ENCODE measurements at places on chromosomes 2 and 18. TPM values are rescaled to one million over a fixed set of nuclear protein-coding genes. Genes with fewer than 3 reads are reported as not detected.

Gene CROCC2
- not detected for total RNA-seq

- no peak overlapping the region for H3K4me3 ChIP-seq
- H3K36me3 ChIP-seq, result peaks cover 5% of the 10 kb centered on the region
- H3K27ac ChIP-seq, result no peak overlapping the region
- no peaks in the 10 kb centered on the region for H3K27me3 ChIP-seq
- no peak for DNase-seq
- peaks cover 17% of the 10 kb centered on the region for H3K4me1 ChIP-seq
Observed at GRCh38 chr2:240590681-240591111, 4.2 kb downstream of the CAPN10 start.

Gene MAP2
- total RNA-seq, result 3.2 TPM

- H3K27ac ChIP-seq, result no peak overlapping the region
- no peak overlapping the region for H3K4me3 ChIP-seq
Observed at GRCh38 chr2:147083664-147084063, 761.2 kb upstream of the ACVR2A start.

DNA sequence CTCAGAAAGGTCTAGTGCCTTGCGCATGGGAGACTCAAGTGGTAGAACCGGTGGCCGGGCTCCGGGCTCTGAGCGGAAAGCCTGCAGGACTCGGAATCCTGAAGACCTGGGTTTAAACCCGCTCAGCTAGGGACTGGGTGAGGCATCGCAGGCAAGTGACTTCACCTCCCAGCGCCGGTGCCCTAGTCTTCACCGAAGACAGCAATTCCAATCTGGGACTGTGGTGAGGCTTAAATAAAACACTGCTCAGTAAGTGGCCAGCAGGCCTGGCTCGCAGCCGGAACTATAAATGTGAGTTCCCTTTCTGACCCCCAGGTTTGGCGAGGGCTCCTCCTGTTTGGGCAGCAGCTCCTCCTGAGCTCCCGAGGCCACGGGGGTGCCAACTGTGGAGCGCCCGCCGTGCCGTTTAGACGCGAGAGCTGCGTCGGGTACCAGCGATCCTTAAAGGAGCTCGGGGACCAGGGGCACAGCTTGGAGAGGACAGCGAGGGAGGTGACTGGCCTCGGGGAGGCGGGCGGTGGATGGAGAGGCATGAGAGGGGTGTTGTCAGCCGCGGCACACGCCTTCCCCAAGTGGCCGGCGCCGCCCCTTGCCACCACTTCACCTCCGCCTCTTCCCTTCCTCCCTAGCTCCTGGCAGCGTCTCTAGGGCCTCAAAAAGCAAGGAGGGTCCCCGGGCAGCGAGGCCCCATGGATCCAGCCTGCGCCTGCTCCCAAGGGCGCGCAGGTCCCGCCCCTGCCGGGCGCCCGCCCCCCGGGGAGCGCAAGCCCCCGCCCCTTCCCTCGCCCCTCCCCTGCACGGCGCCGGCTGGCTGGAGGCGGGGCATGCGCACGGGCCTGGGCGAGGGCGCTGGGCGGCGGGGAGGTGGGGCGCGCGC lies 757 bp upstream of the MTCL1 start:
- H3K36me3 ChIP-seq, result no peaks in the 10 kb centered on the region
- H3K27me3 ChIP-seq, result peaks cover 86% of the 10 kb centered on the region
- no peaks in the 10 kb centered on the region for H3K4me1 ChIP-seq
- peak; percentile 89 for DNase-seq
- peak overlapping the region; percentile 87 for H3K27ac ChIP-seq

DNA sequence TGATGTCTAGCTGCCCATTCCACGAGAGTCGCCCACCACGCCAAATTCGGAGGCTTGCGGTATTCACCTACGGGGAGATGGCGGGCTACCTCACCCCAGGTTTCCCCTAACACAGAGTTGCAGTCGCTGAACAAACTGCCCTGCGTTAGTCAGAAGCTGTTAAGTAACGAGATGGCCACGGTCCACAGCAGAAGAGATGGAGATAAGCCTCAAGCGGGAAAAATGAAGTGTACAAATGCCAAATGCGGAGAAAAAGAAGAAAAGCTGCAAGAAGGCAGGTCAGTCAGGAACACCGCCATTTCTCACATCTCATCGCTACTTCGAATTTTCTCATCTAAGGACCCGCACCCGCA lies 425 bp downstream of the ASB3 start:
- H3K4me1 ChIP-seq, result peaks cover 19% of the 10 kb centered on the region
- DNase-seq, result no peak
- no peaks in the 10 kb centered on the region for H3K36me3 ChIP-seq
- no peaks in the 10 kb centered on the region for H3K27me3 ChIP-seq

GRCh38 chr2:69512446-69512845 lies 75.2 kb upstream of the NFU1 start:
- H3K27me3 ChIP-seq, result no peaks in the 10 kb centered on the region
- no peak for DNase-seq
- no peak overlapping the region for H3K4me3 ChIP-seq
- H3K27ac ChIP-seq, result no peak overlapping the region
- peaks cover 10% of the 10 kb centered on the region for H3K4me1 ChIP-seq
- H3K36me3 ChIP-seq, result peaks cover 21% of the 10 kb centered on the region

DNA sequence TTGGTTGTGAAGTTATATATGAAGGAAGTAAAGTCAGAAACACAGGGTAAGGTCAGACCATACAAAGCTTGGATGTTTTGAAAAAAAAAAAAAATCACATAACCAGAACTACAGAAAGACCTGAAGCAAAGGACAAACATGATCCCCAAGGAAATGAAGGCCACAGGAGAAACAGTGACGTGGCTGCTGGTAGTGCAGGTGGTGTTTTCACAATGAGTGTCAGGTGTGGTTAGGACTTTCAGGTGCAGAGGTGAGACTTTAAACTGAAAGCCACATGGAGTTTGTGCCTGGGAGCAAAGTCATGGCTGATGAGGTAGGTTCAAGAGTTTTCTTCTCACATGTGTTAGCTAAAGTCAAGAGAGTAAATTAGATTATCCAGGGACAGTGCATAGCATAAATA lies 270.7 kb downstream of the PIEZO2 start:
- no peaks in the 10 kb centered on the region for H3K36me3 ChIP-seq
- H3K4me3 ChIP-seq, result no peak overlapping the region
- H3K4me1 ChIP-seq, result no peaks in the 10 kb centered on the region
- H3K27me3 ChIP-seq, result no peaks in the 10 kb centered on the region
- peak; percentile 40 for DNase-seq
